ENCODE measurements at places on chromosomes 4 and X.

DNA sequence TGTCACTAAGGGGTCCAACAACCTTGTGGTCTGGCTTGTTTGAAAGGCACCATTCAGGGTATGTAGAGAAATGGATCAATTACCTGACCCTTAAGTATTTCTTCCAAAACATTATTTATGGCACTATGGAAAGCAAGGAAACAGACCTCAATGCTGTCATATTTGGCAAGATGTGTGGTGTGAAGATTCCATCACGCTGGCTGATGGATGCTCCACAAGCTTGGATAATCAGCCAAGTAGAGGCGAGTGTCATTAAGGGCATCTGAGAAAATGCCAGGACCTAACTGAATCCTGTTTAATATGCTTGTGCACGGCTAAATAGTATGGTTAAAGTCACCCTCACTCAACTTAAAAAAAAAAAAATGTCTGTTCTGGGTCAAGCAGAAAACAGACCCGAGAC lies 120.7 kb downstream of the COMMD8 start:
- no peak for DNase-seq

DNA sequence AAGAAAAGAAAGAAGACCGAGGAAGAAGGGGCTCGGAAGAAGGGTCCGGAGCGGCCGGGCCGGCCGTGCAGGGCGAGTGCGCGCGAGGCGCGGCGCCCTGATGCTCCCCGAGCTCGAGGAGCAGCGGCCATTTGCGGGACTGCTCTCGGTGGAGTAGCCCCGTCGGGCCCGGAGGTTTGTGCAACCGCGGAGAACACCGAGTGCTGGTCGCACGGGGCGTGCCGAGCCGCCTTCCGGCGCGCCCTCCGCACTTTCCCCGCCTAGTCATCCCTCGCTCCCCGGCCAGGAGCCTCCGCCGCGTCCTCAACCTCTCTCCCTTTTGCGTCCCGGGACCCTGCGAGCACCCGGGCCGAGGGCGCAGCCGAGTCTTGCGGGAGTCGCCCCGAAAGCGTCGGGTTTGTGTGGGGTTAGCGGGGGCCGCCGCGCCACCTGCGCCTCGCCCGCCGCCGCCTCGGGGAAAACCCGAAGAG lies 127.4 kb downstream of the LAS1L start:
- no peak for DNase-seq

- no peak for DNase-seq
Measured at GRCh38 chrX:129622757-129623301, 31.9 kb downstream of the APLN start.

- no peak for DNase-seq
Measured at GRCh38 chrX:3529466-3530010, 183.1 kb upstream of the MXRA5 start.

GRCh38 chr4:85720735-85721134 lies 245.8 kb downstream of the ARHGAP24 start:
- DNase-seq: no peak

DNA sequence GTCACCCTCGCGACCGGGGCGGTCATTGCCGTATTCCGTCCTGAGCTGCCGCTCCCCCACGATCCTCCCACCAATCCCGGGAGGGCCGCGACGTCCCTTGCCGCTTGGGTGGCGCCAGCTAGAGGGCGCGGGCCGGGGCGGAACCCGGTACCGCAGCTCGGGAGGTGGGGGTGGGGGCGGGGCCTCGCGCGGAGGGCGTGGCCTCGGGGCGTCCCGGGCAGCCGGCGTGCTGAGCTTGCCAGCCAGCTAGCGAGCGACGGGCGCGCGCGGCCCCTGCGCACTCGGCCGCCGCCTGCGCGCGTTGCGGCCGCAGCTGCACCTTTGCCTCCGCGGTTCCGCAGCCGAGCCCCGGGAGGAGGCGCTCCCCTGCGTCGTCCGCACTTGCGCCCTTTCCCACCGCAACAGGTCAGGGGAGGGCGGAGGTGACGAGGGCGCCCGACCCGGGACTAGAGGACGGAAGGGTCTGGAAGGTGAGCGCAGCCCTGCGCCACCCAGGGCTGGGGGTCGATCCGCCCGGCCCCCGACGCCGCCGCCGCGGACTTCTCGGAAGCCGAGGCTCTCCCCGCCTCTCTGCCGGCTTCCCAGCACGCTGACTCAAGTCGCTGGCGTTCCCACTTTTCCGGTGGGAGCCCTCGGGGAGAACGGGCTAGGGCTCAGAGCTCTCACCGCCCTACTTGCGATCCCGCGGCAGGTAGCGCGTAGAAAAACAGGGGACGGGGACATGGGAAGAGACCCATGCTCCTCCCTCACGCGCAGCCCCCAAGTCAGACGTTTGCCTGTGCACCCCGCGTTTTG lies at the start of gene AFF1:
TSS of gene AFF1 (plus strand) at position 241 of the 795 bp plus-strand sequence. CDS start 13,523 bp downstream, outside the sequence.
- DNase-seq: peak; percentile 90

GRCh38 chr4:40193578-40193977 lies 3.3 kb upstream of the RHOH start:
- no peak for DNase-seq

GRCh38 chr4:94566420-94566819 lies 114.7 kb downstream of the PDLIM5 start:
- no peak for DNase-seq

DNA sequence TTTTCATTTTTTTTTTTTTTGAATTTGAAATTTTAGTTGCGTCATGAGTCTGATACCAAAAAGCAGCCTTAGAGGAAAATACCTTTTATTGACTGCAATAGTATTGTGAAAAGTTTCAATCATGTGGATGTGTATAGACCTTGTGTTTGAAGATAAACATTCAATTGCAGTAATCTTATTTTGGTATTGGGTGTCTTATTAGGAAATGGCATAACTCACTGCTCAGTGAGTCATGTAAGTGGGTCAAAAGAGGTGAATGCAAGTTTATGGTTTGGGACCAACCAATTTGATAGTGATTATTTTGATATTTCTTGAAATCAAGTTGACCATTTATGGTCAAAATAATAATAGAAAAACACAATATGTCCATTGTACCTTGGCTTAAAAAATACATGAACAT lies 627.8 kb upstream of the SLIT2 start:
- no peak for DNase-seq

DNA sequence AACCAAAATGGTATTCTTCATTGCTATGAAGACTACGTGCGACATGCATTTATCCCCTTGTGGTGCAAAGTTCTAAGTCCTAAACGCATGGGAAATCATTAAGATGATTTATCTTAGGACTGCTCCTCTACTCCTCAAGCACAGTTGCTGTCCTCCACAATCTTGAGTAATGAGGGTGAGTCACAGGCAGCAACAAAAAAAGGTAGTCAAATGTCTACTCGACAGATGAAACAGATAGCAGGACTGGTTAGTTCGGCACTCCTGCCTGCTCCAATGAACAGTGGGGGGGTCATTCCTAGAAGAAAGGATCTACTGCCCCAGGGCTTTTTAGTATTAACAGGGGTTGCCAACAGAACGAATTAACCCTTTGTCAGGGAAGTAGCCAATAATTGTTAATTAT lies 233.7 kb upstream of the FGF13 start:
- DNase-seq: no peak

DNA sequence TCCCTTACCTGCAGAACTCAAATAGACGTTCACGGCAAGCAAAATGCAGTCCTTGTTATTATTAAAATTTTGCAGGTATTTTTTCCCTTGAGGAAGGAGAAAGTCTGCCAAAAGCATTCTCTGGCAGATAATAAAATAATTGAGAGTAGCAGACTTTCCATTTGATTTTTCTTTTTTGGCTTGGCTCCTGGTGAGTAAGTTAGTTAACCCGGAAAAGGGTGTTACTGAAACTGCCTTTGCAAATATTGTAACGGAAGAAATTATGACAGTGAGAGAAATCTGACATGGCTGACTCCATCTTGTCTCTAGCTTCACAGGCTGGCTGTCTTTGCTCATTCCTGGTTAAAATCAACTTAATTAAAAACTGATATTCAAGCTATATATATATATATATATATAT lies 100.5 kb downstream of the GPR143 start:
- DNase-seq: no peak

Data from prostate gland (tissue), 2 donors.